ENCODE measurements at places on chromosomes 11 and 22.

DNA sequence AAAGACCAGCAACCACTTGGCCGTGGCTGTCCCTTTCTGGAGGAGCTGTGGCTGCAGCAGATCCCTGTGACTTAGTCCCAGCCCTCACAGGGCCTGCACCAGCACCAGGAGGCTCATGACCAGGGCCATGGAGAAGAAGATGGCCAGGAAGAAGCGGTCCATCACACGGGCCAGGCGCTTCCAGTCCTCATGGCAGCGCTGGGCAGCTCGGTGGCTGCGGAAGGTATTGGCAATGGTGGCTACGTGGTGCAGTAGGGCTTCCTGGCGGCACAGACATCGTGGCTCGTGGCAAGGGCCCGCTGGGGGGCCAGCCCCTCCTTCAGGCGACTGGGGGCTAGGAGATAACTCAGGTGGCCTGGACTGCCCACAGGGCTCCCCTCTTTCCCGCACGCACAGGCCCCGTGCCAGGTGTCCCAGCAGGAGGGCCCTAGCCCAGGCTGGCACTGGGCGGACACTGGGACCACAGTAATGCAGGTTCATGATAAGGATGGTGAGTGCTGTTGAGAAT, 5.1 kb downstream of the CHRNA10 start:
- DNase-seq, result no peak

DNA sequence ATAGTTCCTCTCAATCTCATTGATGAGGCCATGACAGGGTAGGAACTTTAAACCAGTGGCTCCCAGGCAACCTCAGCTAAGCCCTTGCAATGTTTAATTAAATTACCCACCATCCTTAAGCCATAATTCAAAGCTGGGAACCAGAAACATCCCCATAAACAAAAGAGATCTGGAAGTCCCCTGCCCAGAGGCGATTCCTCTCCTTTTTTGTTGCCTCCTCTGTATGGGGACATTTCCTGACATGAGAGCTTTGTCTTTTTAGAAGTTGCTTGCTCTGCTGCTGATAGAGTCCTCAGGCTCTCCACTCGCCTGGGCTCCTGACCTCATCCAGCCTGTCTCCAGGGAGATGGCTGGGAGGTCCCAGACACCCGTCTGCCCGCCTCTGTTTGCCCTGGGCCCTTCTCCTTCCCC, 3.2 kb downstream of the DTX4 start:
- DNase-seq, result no peak

GRCh38 chr11:86901599-86901998, 53.6 kb downstream of the FZD4 start:
- DNase-seq, result no peak

DNA sequence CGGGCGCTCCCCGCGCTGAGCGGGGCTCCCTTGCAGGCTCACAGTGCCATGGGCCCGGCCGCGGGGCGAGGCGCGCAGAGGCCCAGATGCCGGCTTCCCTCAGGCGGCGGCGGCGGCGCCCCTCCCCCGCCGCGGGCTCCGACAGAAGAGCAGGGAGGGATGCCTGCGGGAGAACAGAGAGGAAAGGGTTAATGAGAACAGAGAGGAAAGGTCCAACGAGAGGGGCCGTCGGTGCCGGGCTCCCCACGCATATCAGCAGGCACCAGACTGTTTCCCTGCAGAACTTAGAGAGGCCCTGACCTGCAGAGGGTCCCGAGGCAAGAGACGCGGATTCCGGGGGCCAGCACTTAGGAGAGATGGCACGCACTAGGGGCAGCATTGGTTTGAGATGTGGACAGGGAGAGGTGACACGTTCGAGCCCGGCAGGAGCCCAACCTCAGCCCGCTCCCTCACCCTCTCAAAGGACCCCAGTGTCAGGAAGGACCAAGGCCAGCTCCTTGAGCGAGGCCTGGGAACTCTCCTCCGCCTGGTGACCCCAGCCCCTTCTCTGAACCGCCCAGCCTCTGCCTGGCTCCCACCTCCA, 9.1 kb downstream of the NRXN2 start:
- DNase-seq, result no peak

- DNase-seq, result no peak
Measured at GRCh38 chr11:133579165-133580031, 47.1 kb upstream of the OPCML start.

GRCh38 chr22:38106814-38107578, 3.5 kb downstream of the BAIAP2L2 start:
- DNase-seq, result no peak

GRCh38 chr11:19674836-19675235, 37.8 kb upstream of the NAV2 start:
- no peak for DNase-seq

DNA sequence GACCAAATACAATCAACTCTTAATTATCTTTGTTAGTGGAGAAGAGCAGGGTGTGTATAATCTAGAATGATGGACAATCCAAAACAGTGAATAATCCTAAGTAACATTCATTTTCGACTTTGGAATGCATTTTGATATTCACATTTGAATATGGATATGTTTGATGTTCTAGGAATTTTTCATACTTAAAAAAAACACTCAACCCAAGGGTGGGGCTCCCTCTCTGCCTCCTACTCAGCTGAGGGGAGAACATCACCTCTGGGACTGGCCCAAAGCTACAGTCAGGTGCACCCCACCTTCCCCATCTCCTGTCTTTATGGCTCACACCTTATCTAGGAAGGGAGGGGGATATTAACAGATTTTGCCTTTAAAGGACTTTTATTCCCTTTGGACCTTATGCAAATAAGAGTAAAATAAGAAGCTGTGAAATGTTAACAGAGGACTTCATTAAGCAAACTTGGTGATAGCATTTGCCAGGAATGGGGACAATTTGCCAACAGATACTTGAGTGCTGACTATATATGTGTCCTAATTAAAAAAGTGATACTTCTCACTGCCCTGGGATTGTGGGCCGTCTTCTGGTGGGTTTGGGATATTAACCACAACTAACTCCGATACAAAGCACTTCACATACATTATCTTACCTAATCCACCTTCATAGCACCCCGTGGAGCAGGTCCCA, 187.0 kb downstream of the ST3GAL4 start:
- DNase-seq, result no peak

DNA sequence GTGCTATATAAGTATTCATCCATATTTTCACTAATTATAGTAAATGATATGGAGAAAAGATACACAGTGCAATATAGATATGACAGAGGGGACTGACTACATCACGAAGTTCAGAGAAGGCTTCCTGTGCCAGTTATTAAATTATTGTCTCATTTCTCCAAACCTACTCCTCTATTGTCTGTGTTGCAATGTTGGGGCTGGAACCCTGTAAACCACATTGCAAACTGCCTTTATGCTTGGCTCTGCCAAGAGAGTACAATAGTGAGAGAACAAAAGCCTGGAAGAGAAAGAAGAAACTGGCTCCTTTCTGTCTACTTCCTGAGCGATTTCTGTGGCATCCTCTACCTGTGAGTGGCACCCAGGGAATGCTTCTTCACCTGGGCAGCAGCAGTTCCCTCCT, 46.4 kb downstream of the ME3 start:
- DNase-seq, result no peak

DNA sequence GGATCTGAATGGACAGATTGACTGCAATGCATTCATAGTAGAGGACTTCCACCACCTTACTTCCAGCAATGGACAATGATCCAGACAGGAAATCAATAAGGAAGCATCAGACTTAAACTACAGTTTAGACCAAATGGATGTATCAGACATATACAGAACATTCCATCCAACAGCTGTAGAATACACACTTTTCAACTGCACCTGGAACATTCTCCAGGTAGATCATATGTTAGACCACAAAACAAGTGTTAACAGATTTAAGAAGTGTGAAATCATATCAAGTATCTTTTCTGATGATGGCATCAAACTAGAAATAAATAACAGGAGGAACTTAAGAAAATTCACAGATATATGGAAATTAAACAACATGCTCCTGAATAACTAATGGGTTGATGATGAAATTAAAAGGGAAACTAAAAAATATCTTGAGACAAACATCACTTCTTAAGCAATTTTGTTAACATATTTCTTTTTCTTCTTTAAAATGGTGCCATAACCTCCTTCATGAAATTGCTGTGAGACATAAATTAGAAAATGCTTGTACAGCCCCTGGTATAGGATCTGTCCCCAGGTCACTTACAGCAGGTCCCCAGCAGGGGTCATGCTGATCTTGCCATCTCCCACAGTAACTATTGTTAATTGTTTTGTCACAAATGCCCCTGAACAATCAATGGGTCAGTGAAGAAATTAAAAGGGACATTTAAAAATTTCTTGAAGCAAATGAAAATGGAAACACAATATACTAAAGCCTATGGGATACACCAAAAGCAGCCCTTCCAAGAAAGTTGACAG, 100.0 kb upstream of the OR4B1 start:
- DNase-seq, result no peak

DNA sequence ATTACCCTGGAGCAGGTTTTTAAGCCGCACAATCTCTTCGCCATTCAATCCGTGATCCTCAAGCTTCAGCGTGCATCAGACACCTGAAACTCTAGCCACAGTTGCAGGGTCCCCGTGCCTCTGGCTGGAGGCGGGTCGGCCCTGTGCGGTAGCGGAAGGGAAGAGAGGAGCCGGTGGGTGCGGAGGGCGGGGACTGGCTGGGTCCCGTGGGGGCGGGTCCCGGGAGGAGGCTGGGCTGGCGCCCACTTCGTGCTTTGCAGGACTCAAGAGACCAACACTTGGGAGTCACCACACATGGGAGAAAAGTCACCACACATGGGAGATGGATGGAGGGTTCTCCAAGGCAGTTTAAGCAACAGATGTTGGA, 772 bp downstream of the C22orf15 start:
- no peak for DNase-seq

DNA sequence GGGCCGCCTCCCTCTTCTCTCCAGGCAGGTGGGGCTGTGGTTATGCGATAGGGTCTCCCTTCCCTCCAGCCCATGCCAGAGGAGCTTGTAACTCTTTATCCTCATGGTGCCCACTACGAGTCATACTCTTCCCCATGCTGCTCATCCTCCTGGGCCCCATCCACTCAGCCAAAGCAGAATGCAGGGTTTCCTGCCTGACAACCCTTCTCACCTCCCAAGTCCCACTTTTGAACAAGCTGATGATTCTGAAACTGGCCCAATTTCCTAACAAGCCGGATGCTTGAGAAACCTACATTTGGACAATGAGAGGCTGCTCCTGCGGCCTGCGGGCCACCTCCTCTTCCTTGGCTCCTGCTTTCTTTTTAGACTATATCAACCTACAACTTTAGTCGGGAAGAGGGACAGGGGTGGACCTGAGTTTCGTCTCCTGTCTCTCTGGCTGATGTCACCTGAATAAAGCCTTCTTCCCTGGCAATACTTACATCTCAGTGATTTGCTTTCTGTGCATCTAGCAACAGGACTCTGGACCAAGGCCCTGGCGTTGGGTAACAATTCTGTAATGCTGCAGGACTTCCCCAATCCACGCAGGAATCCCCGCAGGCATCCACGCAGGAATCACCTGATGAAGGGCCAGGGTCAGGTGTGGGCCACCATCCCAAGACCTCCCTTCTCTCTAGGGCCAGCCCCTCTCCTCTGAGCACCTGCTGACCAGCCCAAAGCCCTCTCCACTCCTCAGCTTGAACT, 1.5 kb upstream of the NDUFS8 start:
- no peak for DNase-seq
